ENCODE measurements at places on chromosomes 5 and 9. TPM values are rescaled to one million over a fixed set of nuclear protein-coding genes. Genes with fewer than 3 reads are reported as not detected.

The LRRC19 gene
- total RNA-seq = not detected

The OLFM1 gene
- 39.0 TPM for total RNA-seq

The SPINK13 gene
- not detected for total RNA-seq

DNA sequence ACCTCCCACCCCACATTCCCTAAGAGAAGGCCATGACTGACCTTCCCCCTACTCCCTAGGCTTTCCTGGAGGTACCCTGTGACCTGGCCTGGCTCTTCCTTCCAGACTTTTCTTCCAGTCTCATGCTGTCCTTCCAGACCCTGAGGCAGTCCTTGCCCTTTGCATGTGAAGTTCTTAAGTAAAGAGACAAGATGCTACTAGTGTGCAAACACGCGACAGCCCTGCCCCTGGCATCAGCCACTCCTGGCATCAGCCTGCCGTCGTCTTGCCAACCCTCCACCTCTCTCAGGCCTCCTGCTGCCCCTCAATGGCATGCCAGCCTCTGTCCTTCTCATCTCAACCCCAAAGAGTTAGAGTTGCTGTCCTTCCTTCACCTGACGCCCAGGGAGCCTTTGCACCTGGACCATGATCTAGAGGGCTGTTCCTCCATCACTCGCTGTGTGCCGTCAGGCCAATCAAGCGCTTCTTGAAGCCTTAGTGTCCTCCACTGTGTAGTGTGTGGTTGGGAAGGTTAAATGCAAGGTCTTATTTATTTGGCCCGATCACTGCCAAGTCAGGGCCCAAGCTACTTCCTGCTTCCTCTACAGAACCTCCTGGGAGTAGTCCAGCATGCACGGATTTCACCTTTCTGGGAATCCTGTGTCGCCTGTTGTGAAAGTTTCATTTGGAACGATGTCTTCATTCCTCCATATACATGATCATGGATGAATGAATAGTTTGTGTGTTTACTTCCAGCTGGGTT is 61.9 kb downstream of the WWC1 start:
- no peak for DNase-seq

DNA sequence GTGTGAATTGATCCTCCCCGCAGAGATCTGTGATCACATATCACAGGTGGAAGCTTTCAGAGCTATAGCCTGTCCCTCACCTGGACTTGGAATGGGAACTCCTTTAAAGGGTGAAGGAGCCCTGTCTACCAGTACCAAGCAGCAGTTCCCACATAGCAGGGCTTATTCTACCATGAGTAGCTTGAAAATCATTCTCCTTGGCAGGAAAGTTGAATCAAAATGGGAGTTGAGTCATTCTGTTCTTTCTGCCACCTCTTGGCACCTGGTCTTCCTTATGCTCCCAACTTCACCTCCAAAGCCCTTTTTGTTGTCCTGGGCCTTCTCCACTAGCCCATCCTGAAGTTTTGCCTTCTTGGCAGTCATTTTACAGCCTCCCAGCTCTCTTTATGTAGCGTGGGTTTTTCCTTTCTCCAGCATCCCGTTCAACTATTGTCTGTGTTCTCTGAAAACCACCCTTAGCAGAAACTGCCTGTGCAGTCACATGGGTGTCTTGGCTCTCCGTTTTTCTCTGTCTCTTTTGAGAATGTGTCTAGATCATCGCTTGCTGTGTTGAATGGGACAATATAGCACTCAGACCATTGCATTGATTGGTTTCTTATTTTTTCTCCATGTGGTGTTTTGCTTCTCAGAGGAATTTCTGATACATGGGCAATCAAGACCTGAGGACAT is 222.2 kb downstream of the AOPEP start:
- no peak for DNase-seq

DNA sequence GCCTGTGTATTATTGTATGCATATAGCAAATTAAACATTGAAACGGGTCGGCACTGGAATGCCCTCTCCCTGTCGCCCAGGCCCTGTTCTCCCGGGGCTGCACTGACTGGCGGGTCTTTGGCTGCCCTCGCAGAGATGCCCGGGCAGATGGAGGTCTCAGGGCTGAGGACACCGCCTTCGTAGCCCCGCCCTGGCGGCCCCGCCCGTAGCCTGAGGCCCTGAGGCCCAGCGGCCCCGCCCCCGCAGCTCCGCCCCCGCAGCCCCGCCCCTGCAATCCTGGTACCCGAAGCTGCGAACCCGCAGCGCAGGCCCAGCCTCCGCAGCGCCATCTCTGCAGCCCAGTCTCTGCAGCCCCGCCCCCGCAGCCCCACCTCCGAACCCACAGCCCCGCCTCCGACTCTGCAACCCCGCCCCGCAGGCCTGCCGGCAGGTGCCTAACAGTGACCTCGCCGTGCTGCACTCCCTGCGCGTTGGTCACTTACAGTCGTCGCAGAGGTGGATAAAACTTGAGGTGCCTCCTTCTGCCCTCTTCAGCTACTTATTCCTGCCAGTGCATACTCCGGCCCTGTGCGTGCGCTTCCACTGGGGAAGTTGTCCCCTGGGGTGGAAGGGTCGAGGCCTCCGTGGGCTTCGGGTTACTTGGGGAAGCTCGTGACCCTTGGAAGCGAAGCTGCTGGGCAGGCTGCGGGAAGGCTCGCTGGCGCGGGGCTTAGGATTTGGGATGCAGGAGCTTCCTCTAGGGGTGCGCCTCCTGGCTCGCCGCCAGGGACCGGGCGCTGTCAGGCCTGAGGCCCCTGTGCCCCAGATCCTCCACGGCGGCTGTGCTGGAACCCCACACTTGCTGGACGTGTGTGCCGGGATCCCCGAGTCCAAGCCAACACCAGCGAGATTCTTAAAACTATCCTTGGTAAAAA is 72.3 kb downstream of the ICE1 start:
- DNase-seq = no peak

- no peak for DNase-seq
Observed at GRCh38 chr9:136965771-136966484, 11.4 kb upstream of the PTGDS start.

GRCh38 chr9:70420441-70421271 is 6.2 kb upstream of the KLF9 start:
- peak; percentile 99 for DNase-seq

DNA sequence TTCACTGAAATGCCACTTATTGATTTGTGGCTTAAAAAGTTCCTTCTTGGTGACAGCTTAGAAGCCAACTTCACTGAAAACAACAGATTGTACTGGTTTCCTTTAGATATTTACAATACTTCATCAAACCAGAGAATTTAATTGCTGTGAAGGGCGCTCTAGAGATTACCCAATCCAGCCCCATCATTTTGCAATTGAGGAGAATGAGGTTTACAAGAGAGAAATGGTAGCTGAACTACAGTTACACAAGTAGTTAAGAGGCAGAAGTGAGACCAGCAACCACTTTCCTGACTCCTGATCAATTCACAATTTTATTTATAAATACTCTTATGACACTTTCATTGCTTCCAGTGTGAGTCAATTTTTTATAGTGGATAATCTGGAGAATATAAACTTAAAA is 103.5 kb upstream of the APC start:
- DNase-seq = no peak

- no peak for DNase-seq
Observed at GRCh38 chr9:86749161-86749893, 198.0 kb downstream of the GAS1 start.

DNA sequence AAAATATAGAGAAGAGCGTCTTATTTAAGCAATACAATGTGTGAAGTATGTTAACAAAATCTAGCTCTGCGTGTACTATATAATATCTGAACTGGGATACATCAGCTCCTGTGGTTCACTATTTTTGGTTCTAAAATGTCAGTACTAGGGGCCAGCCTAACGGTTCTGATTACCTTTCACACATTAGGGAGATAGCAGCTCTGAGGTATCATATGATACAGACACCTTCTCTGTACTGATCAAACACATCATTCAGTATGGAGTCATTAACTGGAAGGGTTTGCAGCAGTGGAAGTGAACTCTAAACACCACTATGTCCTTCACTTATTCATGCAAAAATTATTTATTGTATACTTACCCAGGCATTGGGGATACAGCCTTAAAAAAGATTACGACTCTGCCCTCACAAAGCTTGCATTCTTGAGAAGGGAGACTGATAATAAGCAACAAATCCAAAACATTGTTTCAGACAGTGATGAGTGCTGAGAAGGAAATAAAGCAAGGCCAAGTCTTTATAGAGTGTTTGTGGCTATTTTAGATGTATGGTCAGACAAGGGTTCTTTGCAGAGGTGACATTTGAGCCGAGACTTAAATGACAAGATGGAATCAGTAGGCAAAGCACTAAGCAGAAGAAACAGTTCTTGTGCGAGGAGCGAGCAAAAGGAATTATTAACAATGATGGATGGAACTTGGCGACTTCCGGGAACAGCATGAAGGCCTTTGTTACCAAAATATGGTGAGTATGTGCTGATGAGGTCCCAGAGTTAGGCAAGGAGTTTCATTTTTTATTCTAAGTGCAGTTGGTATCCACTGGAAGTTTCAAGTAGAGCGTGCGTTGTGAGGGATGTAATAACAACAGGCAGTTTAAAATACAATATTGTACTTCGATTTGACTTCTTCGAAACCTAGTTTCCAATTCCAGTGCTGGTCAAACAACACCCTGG is 1.8 kb upstream of the LNPEP start:
- no peak for DNase-seq

- DNase-seq = no peak
Observed at GRCh38 chr5:129172580-129172979, 78.0 kb downstream of the ISOC1 start.

- no peak for DNase-seq
Observed at GRCh38 chr5:179292681-179293635, 52.3 kb downstream of the ADAMTS2 start.

DNA sequence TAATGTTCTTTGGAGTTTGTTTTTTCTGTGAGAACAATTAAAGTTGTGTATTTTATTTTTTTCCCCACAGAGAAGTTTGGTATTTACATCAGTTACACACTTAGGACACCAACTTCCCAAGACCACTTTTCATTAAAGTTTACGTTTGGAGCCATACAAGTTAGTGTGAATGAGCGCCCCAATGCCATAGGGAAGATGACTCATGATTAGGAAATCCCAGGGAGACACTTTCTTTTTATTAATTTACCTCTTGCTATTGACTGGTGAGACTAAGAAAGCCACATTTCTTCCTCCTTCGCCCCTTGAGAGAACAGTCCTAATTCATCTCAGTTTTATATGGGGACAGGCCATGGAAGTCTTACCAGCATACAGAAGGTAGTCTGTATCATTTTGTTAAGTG is 57.1 kb downstream of the EDIL3 start:
- DNase-seq = no peak

DNA sequence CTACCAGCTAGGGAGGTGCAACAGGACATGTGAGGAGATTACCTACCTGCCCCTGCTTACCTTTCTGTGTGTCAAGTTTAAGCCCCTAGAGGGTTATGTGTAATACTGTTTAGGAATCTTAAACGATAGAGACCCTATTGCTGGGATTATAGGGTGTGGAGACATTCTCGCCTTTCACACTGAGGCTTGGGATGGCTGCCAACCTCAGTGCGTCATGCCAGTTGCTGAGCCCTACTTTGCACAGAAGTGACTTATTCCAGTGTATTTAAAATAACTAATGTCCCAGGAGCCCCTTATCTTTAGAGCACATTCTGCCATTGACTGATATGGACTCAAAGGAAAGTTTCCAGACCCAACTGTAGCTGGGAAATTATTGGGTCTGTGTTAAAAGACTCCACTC is 76.6 kb upstream of the XPA start:
- no peak for DNase-seq
